EH (cell line): ENCODE measurements at places on chromosomes 7 and 10.

DNA sequence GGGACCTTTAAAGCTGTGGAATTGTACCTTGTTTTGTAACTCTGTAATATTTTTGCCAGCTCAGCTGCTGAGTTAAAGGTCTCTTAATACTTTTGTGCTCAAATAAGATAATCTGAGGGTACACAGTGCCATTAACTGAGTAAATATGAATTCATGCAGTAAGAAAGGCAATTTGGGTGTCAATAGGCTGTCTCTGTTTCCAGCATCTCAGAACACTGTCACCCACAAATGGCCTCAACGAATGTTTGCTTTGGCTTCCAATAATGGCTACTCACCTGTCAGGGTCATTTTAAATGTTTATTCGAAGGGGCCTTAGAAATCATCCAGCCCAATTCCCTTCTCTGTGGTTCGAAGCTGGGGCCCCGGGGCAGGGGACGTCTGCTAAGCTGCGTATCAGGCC is 225.4 kb downstream of the ZMYND11 start:
- DNase-seq = no peak

DNA sequence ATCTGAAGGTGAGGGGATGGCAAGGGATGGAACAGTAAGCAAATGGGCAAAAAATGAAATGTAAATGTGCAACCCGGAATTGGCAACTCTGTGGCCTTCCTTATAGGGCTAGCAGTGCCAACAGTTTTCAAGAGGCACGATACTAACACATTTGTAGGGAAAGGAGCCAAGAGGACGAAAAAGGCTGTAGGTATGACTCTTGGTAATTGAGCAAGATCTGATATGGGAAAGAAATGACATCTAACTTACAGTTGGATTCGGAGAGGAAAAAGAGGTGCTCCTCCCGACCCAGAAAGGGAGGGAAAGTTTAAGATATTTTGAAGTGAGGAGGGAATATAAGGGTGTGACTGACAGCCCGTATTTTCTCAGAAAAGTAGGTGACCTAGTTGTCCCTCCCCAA is 2.1 kb upstream of the CREM start:
- DNase-seq = no peak

GRCh38 chr10:27637601-27638000 is 108.0 kb downstream of the MKX start:
- DNase-seq = peak; percentile 83

- no peak for DNase-seq
Measured at GRCh38 chr10:90041585-90041984, 340.2 kb downstream of the KIF20B start.

DNA sequence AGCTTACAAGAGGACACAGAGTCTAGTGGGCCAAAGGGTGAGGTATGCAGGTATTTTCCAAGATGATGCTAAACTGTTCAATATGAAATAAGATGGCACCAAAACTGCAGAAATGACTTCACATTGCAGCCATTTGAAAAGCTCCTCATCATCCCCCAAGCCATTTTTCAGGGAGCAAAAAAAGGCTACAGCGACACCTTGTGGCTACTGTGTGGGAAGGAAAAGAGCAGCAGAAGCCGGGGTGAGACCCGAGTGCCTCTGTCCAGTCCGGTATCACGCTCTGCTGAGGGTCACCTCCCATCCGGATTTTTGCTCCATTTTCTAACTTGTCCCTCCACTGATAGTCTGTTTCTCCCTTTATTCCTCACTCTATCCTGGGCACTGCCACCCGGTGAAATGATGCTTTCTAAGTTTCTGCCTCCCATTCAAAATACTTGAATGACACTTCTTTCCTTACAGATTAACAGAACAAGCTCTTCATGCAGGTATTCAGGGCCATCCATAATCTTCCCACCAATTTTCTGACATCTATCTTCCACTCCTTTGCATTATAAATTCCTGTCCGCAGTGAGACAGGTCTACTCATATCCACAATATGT is 220.2 kb downstream of the DGKI start:
- DNase-seq = peak; percentile 60

DNA sequence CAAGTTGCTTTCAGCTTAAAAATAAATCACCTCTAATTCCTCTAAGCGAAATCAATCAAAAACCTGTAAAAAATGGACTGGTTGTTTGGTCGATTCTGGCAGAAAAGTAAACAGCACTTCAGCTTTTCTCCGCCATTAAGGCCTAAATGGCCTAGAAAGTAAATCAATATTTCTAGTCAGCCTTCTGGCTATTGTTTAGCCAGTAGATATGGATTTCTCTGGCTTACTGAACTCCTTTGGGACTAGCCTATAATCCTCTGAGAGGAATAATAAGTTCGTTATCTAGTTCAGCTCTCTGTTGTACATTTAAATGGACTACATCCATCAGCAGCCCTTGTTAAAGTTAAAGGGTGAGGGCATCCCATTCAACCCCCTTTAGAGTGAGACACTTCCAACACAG is 400.1 kb upstream of the ETV1 start:
- DNase-seq = no peak

- DNase-seq = no peak
Measured at GRCh38 chr7:99898023-99898357, 21.2 kb upstream of the OR2AE1 start.

GRCh38 chr7:141708351-141708750 is at the start of gene WEE2:
Gene WEE2 (plus strand): TSS chr7:141708353. CDS start chr7:141708759, 406 bp downstream.
- DNase-seq = no peak

GRCh38 chr10:75978213-75978612 is 546.8 kb downstream of the LRMDA start:
- peak; percentile 43 for DNase-seq

DNA sequence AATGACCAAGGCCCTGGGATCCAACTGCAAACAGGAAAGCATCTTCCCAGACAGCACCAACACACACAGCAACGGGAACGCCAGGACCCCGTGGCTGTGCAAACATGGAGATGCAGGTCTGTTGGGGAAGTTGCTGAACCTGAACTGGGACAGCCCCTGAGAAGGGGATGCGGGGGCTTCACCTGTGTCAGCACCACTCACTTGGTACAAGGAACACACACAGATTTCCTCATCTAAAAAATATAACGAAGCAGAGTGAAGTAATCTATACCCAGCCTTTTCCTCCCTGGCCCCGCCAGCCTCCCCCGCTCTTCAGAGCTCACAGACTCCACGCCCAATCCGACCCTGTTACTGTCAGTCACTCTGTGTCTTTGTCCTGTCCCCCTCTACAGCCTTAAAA is 93.0 kb downstream of the PTPRN2 start:
- DNase-seq = no peak

- DNase-seq = no peak
Measured at GRCh38 chr7:55515569-55516279, 56.6 kb downstream of the VOPP1 start.

- no peak for DNase-seq
Measured at GRCh38 chr7:151895631-151896031, 18.7 kb upstream of the PRKAG2 start.

GRCh38 chr10:21495752-21496342 is 29.6 kb downstream of the SKIDA1 start:
- DNase-seq = peak; percentile 77

DNA sequence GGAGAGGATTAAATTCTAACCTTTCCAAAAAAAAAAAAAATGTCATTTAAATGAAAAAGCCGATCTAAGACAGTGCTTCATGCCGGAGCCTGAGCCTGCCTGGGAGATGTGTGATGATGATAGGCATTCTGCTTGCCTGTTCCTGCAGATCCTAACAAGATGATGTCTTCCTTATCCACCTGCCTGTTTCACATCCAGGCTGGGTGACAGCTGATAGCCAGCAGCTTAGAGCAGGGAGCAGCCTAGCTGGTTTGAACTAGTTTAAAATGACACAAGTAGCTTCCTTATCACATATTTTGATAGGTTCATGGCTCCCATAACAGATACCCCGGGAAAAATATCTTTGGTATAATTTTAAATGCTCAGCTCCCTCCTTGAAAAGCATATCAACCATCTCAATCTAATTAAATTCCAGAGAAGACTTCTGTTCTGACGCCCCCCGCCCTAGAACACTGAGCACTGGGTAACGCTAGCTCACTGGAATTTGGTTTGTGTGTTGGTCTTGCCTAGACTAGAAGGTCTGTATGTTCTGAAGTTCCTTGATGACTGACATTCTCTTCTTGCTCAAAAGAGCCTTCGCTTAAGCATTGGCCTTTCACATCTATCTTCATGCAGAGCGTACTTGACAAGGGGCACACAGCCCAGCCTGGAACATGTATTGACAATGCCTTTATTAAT is 96.9 kb upstream of the FGFR2 start:
- no peak for DNase-seq

GRCh38 chr10:36026656-36027390 is 384.7 kb upstream of the FZD8 start:
- peak; percentile 63 for DNase-seq

DNA sequence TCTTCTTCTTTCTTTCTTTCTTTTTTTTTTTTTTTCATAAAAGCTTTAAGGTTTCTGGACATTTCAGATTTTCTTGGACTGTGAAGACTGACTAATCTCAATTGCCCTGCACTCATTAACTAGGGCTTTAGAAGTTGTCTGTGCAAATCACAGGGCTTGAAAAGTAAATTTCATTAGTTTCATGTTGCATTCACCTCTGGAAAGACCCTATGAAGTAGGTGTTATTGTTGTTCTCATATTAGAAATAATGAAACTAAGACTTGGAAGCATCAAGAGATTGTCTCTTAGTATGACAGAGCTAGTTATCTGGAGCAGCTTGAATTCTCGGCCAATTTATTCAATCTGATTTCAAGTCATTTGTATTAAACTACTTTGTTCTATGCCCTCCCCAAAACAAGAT is 28.2 kb upstream of the SEMA3D start:
- no peak for DNase-seq

- DNase-seq = no peak
Measured at GRCh38 chr7:131285556-131285955, 42.1 kb upstream of the MKLN1 start.

- DNase-seq = no peak
Measured at GRCh38 chr7:209906-210305, 17.5 kb downstream of the FAM20C start.

DNA sequence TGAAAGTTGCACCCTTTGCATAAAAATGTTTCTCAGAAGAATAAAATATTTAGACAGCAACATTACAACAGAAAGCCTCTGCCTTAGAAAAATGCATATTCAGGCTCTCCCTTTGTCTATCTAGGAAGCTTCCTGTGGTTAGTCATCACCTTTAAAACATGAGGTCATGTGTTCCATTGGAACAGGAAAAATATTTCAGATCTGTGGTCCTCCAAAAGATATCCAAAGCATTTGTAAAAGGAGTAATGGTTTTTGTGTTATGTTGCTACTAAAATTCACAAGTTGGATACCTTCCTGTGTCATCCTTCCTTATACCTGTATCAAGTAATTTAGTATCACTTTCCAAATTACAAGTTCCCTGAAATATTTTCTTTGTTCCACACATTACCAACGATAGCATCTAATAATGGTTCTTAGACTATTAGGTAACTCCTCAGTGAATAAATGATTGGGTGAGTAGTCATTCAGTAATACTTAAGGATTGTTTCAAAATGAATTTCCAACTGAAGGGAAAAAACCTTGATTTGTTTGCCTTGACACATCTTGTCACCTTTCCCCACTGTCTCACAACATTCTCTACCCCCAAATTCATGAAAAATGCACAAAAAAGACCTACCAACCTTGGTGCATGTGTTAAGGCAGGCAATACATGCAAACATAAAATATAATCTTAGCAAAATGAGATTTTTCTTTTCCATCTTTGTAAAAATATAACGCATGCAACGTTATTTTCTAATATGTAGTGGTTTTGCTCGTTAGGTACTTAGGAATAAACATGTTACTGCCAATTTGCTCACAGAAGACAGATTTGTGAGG is 19.7 kb upstream of the RHOBTB1 start:
- peak; percentile 72 for DNase-seq

GRCh38 chr7:140646931-140647647 is 6.5 kb upstream of the DENND2A start:
- DNase-seq = peak; percentile 59

- DNase-seq = no peak
Measured at GRCh38 chr10:29896053-29896452, 163.3 kb downstream of the JCAD start.

GRCh38 chr7:155935726-155936125 is 123.5 kb upstream of the SHH start:
- no peak for DNase-seq

- no peak for DNase-seq
Measured at GRCh38 chr7:21281193-21281592, 146.7 kb upstream of the SP4 start.

- no peak for DNase-seq
Measured at GRCh38 chr7:6169805-6170520, 102.5 kb downstream of the CYTH3 start.

GRCh38 chr7:1933066-1933750 is 263.1 kb downstream of the ELFN1 start:
- DNase-seq = no peak

DNA sequence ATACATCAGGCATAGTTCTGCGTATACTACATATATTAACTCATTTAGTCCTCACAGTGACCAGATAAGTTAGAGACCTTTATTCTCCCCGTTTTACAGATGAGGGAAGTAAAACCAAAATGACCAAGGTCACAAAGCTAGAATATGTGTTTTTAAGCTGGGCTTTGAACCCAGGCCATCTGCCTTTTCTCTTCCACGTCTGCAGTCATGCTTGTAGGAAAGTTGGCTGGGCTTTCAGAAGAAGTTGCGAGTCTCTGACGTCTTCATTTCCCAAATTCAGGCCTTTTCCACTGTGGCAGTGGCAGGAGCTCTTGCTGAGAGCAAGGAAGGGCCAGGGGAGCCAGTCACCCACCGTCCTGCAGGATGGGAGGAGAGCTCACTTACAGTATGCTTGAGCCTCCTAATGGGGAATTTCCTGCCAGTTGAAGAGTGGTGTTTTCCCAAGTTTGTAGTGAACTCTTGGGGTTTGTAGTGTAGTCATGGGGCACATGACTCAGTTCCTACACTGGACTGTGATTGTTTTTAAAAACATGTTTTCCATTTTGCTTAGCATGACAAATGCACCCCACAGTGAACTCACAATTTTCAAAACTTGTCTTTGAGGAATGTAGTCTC is 34.2 kb downstream of the CYP17A1 start:
- DNase-seq = peak; percentile 97

DNA sequence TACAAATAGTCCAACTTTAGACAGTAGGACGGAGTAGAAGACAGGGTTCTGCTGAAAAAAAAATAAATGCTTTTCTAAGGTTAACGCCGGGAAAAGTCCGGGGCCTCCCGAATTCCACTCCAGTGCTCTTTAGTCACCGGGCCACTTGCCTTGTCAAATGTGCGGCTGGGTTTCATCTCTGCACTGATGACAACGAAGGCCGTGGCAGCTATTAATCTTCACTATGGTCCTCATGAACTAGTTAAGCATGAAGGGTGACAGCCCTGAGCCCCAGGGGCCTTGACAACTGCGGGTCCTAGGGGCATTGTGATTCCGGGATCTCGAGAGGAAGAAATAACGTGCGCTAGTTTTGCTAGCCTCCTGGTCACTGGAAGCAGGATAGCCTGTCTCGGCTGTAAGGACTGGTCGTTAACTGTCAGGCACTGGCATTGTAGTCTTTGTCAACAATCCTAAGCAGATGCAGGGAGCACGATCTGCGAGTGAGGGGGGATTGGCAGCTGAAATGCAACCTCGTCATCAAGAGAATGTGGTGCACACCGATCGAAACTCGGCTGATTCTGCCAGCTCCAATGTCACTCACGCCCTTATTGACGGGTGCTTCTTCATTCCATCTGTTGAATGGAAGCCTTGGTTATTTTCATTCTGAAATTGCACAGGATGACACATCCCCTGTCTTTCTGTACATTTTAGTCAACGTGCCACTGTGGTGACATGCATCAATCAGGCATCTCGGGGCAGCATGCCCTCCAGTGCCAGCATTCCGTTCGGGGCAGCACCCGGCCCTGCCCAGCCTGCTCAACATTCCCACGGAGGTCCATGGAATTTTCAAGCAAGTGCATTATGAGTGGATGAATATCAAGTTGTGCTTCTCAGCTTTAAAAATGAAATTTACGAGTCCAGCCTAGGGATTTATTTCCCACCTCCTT is 51.6 kb upstream of the MGMT start:
- DNase-seq = no peak

GRCh38 chr7:142024547-142024946 is 28.9 kb downstream of the MGAM start:
- DNase-seq = no peak
